Mesendoderm (in vitro differentiated cells): ENCODE measurements at places on chromosomes 2 and 18.

DNA sequence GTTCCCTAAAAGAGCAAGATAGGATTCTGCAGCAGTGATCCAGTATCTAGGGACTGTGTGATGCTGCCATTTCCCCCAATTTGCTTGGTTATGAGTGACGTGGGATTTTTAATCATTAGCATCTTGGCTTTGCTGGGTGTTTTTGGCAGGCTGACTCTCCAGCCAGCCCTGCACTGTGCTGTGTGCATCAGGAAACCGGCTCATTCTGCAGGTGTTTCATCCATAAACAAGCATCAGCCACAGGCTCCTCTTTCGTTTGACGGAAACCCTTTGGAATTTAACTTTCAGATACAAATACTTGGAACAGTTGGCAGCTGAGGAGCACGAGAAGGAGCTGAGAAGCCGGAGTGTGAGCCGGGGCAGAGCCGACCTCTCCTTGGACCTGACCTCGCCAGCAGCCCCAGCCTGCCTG is 135.9 kb downstream of the TPGS2 start:
- no peak for DNase-seq

DNA sequence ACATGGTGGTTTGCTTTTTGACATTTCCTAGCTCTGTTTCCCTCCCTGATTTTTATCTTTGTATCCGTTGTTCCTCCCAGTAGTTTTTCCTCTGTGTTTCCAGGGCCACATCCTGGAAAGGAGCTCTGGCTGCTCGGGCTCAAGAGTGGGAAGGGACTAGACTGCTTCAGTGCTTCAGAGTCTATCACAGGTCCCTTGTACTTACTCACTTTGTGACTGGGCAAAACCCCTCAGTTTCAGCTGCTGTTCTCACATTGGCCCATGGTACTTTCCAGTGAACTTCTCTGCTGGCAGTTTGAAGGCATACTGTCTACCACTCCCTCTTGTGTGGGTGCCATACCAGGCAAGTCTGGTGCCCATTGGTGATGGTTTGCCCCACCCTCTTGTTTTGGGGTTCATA is 7.5 kb upstream of the STAMBP start:
- DNase-seq: no peak

GRCh38 chr18:564708-565561 is 15.2 kb upstream of the CETN1 start:
- no peak for DNase-seq

- no peak for DNase-seq
Observed at GRCh38 chr2:42924418-42924886, 132.1 kb upstream of the HAAO start.

DNA sequence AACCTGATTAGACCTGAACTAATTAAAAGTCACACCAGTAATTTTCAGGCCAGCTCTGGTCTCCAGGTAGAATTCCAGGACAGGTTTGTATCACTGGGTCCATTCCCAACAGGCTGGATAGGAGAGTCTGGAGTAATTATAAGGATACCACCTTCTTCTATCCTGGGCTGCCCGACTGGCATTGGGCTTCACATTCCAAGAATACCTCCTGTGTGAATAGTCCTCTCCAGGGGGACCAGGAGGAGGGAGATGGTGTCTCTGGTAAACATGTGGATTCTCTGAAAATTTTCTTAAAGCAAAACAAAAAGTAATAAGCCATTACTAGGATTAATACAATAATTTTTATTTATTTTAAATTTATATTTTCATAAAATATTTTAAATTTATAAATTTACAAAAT is 17.3 kb downstream of the DUSP11 start:
- DNase-seq: peak; percentile 27

GRCh38 chr2:127355407-127356008 is 32.3 kb downstream of the MAP3K2 start:
- peak; percentile 56 for DNase-seq
